Nasal cavity respiratory epithelium epithelial cell of viscerocranial mucosa (primary cell): ENCODE measurements at places on chromosomes 6 and 20. TPM values are rescaled to one million over a fixed set of nuclear protein-coding genes. Genes with fewer than 3 reads are reported as not detected.

TCP11 gene
- total RNA-seq, result under 0.01 TPM in 1 of 2 replicates, not detected in the other

RGS17 gene
- total RNA-seq, result 1.4 and 4.1 TPM in 2 replicates

KCNQ5 gene
- total RNA-seq, result 3.0 and 3.8 TPM in 2 replicates

RBM24 gene
- 0.93 and 1.4 TPM in 2 replicates for total RNA-seq

GGTLC1 gene
- not detected in 2 replicates for total RNA-seq

MRPS10 gene
- total RNA-seq, result 71.3 and 91.2 TPM in 2 replicates

TAP1 gene
- total RNA-seq, result 48.9 and 63.9 TPM in 2 replicates

ZBTB12 gene
- 1.4 and 4.1 TPM in 2 replicates for total RNA-seq

PRDM13 gene
- not detected in 2 replicates for total RNA-seq

MDFI gene
- 67.1 and 69.4 TPM in 2 replicates for total RNA-seq

ADRM1 gene
- total RNA-seq, result 100 and 124 TPM in 2 replicates

ASIP gene
- total RNA-seq, result not detected in 2 replicates

PCIF1 gene
- total RNA-seq, result 7.9 and 10.7 TPM in 2 replicates

EGFL8 gene
- 0.34 and 1.3 TPM in 2 replicates for total RNA-seq

PRICKLE4 gene
- total RNA-seq, result under 0.01 and 1.1 TPM in 2 replicates

PNLDC1 gene
- 0.07 TPM in 1 of 2 replicates, not detected in the other for total RNA-seq

SAPCD1 gene
- total RNA-seq, result 0.57 TPM in 1 of 2 replicates, not detected in the other

GMPR gene
- total RNA-seq, result under 0.01 and 0.43 TPM in 2 replicates

TNF gene
- under 0.01 and 0.07 TPM in 2 replicates for total RNA-seq

ARMH2 gene
- total RNA-seq, result not detected in 2 replicates

VWA7 gene
- total RNA-seq, result 0.34 and 1.00 TPM in 2 replicates

MROH8 gene
- under 0.01 and 0.43 TPM in 2 replicates for total RNA-seq

CCN6 gene
- total RNA-seq, result not detected in 2 replicates

HSPA1L gene
- 1.0 and 1.1 TPM in 2 replicates for total RNA-seq

FAM83C gene
- 0.93 and 1.7 TPM in 2 replicates for total RNA-seq

ULBP2 gene
- 8.2 and 10.7 TPM in 2 replicates for total RNA-seq

ULBP3 gene
- 6.5 and 9.8 TPM in 2 replicates for total RNA-seq

SMOC2 gene
- 0.14 TPM in 1 of 2 replicates, not detected in the other for total RNA-seq

PKIB gene
- total RNA-seq, result 2.4 and 3.3 TPM in 2 replicates

HMGCLL1 gene
- total RNA-seq, result 0.07 TPM in 1 of 2 replicates, not detected in the other
